ENCODE measurements at places on chromosomes 2 and 18.

DNA sequence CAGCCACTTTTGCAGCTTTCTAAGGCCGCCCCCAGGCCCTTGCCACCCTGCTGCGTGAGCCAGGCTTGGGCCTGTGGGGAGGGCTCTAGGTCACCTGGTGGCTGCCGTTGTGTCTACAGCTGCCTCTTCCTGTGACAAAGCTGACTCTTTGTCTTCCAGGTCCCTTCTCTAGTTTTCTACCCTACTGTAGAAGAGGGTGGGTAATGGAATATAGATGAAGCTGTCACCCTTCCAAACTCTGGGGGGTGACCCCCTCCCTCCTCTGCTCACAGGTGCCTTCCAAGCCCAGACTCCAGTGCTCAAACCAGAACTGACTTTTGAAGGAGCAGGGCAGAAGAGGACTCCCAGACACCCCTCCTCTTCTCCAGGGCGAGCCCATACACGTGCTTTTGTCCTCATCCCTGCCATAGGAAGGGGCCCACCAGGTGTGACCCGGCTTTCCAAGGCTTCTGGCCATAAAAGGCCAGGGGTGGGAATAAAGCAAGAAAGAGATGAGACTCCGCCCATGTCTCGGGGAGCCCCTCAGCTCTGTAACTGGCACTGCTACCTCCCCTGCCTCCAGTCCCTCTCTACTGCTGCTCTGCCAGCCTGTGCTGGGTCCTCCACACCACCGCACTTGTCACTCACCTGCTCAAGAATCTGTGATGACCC is 17.9 kb upstream of the SDC1 start:
- no peak for DNase-seq

- no peak for DNase-seq
Measured at GRCh38 chr2:218962859-218963492, 3.5 kb downstream of the CDK5R2 start.

GRCh38 chr2:7270011-7270431 is 352.8 kb downstream of the RNF144A start:
- DNase-seq, result no peak

GRCh38 chr2:31136732-31137131 is 1.5 kb downstream of the GALNT14 start:
- no peak for DNase-seq

All from bone marrow (tissue), 2 donors.